Pons (tissue), 1 donor: ENCODE measurements at places on chromosomes 5 and 9.

- DNase-seq = no peak
Observed at GRCh38 chr5:177131019-177131320, 2.6 kb upstream of the NSD1 start.

DNA sequence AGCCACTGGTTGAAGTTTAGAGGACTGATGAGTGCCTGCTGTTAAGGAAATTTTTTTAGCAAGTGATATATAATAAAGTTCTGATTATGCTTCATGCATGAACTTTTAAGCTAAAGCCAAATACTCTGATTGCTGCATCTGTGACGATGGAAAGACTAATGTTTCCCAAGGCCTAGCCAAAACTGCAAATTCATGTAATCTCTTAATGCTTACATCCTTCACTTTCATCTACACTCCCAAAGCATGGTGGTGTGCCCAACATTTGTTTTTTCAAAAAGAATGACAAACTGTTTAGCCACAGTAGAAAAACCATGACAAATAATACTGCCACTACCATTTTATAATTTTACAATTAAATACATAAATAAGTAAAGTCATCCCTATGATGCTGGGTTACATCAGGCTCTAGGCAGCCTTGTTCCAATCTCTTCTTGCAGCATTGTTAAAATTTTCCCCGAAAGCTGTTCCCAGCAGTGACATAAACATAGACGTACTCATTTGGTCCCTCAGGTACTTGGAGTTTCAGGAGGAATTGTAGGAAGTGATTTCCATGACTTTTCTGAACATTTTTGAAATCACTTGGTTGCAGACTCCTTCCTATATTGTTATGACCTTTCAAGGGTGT lies 625.3 kb upstream of the DMAC1 start:
- DNase-seq = no peak

GRCh38 chr5:178483620-178484019 lies 106.6 kb downstream of the COL23A1 start:
- peak; percentile 34 for DNase-seq

DNA sequence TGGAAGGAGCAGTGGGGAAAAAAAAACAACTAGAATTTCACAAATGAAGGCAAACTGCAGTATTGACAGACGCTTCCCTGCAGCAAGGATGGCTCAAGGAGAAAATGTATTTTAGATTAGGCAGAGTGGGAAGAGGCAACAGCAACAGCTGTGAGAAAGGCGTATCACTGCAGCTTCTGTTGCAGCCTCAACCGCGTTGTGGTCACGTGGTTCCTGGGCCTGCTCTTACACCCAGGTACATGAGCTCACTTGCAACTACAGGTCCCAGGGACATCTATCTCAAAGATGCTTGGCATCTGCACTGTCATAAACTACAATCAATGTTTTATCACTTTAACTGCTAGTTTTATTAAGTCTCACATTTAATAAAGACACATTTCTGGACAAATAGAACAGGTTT lies 36.0 kb upstream of the GOLM1 start:
- no peak for DNase-seq

- peak; percentile 88 for DNase-seq
Observed at GRCh38 chr5:126780165-126780827, 3.4 kb downstream of the LMNB1 start.
